ENCODE measurements at places on chromosomes 16 and 17.

- DNase-seq: no peak
Observed at GRCh38 chr16:60703096-60703495, 1333.1 kb downstream of the CDH8 start.

- DNase-seq: no peak
Observed at GRCh38 chr17:42179911-42180410, 981 bp downstream of the KCNH4 start.

- DNase-seq: no peak
Observed at GRCh38 chr17:40490289-40490853, 11.1 kb downstream of the TNS4 start.

- no peak for DNase-seq
Observed at GRCh38 chr16:9374061-9374460, 282.6 kb downstream of the HAPSTR1 start.

GRCh38 chr17:49596613-49597244 is 21.1 kb downstream of the NXPH3 start:
- DNase-seq: no peak

DNA sequence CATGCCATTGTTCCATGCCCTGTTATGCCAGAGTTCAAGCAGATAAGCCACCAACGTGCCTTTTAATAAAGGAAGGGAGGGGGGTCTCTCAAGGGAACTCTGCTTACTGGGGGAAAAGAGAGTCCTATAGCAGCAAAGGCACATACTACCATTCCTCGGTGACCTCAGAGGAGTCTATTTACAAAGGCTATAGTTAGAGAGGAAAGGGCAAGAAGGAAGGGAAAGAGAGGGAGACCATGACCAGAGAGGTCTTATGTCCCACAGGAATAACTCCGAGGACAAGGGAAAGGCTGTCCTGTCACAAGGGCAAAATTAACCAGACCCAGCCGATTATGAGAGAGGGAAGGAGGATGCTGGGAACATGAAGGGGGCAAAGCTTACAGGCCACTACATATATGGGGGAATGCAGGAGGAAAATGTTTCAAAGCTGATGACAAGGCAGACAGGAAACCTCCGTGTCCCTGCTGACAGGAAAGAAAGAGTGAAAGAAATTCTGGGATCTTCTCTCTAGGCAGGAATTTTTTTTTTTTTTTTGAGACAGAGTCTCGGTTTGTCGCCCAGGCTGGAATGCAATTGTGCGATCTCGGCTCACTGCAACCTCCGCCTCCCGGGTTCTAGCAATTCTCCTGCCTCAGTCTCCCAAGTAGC is 51.5 kb downstream of the HIC1 start:
- DNase-seq: no peak

DNA sequence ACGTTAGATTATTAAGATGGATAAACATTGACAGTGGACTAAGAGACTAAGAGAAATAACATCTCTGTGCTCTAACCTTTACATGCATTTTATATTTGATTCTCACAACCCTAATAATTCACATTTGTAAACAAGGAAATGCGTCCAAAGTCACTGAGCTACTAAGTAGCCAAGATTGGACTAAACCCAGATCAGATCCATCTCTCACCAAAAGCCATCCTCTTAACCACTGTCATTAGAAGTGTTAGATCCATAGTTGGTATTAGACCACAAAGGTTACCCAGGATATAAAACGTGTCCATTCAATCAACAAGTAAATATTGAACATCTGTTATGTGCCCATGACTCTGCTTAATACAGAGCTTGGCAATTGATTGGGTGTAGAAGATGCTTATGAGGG is 5.2 kb downstream of the HSD17B2 start:
- no peak for DNase-seq

DNA sequence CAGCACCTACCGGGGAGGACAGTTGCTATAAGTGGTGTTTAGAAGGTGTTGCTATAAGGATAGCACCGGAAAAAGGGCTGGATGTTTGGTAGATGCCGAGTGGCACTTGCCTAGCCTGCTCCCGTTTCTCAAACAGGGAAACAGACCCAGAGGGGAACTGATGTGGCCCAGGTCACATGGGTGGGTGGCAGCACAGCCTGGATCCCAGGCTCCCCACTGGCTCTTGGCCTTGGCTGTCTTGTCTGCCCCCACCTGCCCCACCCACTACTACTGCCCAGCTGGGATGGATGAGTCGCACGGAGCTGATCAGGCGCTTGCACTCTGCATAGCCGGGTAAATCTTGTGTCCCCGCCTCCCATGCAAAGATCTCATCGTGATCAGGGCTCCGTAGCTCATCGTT is 7.2 kb downstream of the SMTNL2 start:
- DNase-seq: no peak

DNA sequence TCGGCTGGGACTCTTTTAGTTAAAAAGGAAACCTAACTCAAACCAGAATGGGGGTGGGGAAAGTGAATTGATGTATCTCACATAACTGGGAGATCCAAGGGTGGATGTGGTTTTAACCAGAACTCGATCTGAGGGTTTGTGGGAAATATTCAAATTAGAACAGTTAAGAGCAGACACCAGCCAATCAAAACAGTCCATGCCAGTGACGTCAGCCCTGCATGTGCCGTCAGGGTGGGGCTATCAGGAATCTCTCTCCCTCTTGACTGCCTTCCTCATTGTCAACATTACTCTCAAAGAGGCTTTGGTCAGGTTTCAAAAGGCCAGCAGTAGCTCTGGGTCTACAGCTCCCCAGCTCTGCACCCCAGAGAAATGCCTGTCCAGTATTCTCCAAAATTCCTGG is 94.2 kb upstream of the HSBP1 start:
- DNase-seq: no peak

GRCh38 chr16:69483611-69484010 is 59.2 kb downstream of the CYB5B start:
- DNase-seq: no peak

DNA sequence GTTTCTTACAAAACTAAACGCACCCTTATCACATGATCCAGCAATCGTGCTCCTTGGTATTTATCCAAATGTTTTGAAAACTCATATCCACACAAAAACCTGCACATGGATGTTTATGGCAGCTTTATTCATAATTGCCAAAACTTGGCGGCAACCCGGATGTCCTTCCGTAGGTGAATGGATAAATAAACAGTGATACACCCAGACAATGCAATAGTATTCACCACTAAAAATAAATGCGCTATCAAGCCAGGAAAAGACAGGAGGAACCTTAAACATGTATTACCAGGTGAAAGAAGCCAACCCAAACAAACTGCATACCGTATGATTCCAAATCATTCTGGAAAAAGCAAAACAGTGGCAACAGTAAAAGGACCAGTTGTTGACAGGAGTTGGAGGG is 10.0 kb downstream of the SPATA32 start:
- no peak for DNase-seq

DNA sequence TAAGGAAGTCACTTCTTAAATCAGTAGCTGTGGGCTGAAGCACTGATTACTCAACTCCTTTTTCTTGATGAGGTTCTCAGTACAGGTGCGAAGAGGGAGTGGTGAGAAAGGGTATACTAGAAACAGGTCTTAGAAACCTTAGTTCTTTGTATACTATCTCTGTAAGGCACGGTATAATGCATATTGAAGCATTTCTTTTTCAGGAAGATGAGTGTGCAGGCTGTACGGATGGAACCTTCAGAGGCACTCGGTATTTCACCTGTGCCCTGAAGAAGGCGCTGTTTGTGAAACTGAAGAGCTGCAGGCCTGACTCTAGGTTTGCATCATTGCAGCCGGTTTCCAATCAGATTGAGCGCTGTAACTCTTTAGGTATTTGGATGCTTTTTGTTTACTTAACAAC is 39.2 kb downstream of the CYLD start:
- DNase-seq: peak; percentile 15

- DNase-seq: no peak
Observed at GRCh38 chr17:66952031-66952524, 12.4 kb upstream of the CACNG4 start.

DNA sequence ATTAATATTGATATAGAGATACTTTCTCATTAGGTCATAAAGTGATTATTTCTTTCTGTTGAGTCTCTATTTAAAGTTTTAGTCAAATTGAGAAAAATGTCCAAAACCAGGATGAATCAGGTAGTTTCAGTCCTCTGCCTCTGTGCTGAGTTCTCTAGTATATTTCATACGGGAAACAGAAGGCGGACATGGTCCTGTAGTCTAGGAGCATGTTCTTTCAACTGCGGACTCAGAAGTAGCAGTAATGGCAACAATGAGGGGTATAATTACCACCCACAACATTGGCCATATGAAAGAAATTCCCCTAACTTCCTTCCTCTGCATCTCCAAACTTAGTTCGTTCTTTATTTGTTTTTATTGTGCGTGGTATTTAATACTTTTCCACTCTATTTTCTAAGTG is 50.1 kb downstream of the TBX4 start:
- no peak for DNase-seq

- no peak for DNase-seq
Observed at GRCh38 chr16:55955424-55955823, 80.3 kb upstream of the CES5A start.

- DNase-seq: peak; percentile 35
Observed at GRCh38 chr17:8153525-8153956, 1.3 kb upstream of the PER1 start.

DNA sequence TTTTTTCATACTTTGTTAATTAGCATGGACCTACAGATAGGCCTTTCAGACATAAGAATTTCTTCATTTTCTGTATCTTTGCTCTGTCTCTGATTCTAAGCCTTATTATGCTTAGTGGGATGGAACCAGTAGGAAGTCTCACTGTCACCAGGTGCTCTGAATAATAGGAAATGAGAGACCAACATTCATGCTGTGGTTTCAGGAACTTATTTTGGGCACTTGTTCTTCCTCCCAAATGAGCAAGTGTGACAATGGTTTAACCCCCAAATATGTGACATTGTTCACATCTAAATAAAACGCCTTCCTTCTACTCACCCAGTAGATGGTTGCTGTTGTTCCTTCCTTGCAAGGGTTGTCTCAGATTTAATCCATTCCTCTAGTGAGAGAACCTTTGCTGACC is 100.2 kb downstream of the SYCE1L start:
- DNase-seq: no peak

DNA sequence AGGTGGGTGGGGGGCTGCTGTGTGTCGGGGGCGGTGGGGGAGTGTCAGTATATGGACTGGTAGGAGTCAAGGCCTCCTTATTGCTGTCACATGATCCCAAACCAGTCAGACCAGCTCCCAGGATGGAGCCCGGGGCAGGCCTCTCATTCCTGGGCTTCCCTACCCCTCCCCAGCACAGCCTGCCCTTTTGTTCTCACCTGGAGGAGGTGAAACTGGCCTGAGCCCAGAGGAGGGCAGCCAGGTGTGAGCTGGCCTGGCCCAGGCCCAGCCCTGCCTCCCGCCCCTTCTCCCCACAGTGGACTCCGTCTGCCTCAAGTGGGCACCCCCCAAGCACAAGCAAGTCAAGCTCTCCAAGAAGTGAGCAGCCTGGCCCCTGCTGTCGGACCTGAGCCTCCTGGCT is 4.6 kb downstream of the PRSS8 start:
- no peak for DNase-seq

DNA sequence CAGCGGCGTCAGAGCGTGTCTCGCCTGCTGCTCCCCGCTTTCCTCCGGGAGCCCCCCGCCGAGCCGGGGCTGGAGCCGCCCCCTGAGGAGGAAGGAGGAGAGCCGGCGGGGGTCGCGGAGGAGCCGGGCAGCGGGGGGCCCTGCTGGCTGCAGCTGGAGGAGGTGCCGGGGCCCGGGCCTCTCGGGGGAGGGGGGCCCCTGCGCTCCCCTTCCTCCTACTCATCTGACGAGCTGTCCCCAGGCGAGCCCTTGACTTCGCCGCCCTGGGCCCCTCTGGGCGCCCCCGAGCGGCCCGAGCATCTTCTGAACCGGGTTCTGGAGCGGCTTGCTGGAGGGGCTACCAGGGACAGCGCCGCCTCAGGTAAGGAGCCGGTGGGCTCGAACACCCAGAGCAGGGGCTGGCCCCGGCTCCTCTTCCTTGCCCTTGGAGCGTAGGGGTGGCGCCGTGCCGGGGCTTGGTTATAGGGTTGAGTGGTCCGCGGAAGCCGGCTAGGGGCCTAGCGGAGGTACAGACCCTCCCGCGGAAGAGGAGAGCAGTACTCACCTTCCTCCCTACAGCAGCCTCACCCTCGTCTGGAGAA is 841 bp downstream of the RAPGEFL1 start:
- DNase-seq: no peak

GRCh38 chr16:50695017-50696000 is 1.9 kb downstream of the NOD2 start:
- DNase-seq: no peak

GRCh38 chr16:48903039-48903438 is 293.1 kb upstream of the N4BP1 start:
- DNase-seq: no peak

DNA sequence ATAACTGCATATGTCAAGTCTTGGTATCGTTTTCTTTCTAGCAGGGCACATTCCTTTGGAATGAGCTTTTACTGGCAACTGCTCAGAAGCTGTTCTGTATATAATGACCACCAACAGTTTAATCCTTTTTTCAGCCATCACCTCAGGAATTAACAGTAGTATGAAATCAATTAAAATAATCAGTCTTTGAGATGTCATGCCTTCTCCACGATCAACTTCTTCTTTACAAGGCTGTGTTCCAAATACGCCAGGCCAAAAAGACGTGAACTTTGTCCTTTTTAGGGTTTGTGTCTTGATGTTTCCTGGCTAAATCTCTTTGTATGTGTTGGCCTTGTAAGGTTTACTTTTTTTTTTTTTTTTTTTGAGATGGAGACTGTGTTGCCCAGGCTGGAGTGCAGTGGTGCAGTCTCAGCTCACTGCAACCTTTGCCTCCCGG is 54.9 kb downstream of the ABCC1 start:
- no peak for DNase-seq

GRCh38 chr16:21116148-21116693 is 34.4 kb downstream of the DNAH3 start:
- DNase-seq: no peak

DNA sequence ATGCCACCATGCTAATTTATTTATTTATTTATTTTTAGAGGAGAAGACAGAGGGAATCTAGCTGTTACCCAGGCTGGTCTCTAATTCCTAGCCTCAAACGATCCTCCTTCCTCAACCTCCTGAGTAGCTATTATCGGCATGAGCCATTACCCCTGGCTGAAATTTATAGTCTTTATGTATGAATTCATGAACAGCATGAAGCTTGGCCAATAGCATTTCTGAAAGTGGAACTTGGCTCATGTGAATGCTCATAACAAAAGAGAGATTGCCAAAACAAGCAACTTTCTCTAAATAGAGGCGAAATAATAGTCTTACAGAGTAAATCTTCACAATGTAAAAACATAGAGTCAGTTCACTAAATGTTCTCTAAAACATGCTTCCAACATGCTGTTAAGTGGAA is 30.1 kb upstream of the SMURF2 start:
- no peak for DNase-seq

- no peak for DNase-seq
Observed at GRCh38 chr16:549544-550263, 10.5 kb upstream of the PRR35 start.

DNA sequence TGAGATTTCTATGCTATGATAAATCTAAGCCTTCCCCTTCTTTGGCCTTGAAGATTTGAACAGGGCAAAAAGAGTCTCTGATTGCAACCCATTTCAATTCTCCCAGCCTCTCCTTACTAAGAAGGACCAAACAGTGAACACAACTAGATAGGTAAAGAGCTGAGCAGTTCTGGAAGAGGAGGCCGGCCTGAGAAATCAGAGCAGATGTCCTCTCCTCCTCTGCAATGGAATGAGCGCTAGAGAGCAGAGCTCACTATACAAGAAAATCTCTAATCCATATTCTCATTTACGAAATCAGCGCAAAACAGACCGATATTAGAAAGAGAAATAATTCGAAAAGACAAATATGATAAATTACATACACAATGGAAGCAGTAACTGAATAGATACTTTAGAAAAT is 124.2 kb downstream of the CDK5R1 start:
- no peak for DNase-seq

GRCh38 chr16:73279451-73279850 is 231.5 kb upstream of the ZFHX3 start:
- DNase-seq: no peak

GRCh38 chr16:57539072-57539796 is 2.9 kb upstream of the CCDC102A start:
- no peak for DNase-seq

Measured in effector memory CD4-positive, alpha-beta T cell (primary cell).